Stimulated activated CD8-positive, alpha-beta memory T cell treated with anti-CD3 and anti-CD28 coated beads, Interleukin-7, amount 100 ng/mL, for 1 hour (primary cell): ENCODE measurements at places on chromosomes 12 and 14.

DNA sequence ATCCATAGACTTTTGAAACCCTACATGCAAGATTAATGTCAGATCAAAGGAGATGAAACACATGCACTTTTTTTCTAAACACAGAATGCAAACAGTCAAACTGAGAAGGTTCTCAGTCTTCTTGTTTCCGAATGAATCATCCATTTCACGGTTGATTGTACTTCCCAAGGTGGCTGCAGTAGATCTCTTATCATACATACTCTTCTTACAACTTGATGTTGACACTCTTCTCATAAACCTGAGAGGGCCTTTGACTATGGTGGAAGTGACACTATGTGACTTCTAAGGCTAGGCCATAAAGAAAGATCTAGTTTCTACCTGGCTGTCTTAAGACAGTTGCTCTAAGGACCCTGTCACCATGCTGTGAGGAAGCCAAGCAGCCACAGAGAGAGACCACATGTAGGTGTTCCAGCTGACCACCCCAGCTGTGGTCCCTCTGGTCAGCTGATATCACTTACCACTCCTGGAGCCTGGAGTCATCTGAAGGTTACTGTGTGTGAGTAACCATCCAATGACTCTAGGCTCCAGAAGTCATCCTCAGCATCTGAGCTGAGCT, 67.2 kb upstream of the HMGA2 start:
- no peak for DNase-seq

DNA sequence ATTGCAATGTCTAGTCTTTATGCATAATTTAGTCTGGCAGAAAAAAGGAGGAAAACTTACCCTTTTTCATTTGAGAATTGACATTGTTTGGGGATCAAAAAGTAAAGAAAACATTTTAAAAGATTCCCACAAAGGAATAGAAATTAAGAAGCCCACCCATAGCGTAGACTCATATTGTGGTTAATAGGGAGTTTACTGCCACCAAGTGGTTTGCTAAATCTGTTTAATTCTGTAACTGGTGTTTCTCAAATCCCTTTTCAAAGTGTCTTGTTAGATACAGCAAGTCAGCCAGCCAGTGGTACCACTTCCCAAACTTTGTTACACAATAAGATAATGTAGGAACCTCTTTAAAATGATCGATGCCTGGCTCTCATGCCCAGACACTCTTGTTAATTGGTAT, 180.3 kb downstream of the IPO8 start:
- no peak for DNase-seq

- no peak for DNase-seq
These were observed 30.7 kb downstream of the DGLUCY start for GRCh38 chr14:91144425-91145145.

DNA sequence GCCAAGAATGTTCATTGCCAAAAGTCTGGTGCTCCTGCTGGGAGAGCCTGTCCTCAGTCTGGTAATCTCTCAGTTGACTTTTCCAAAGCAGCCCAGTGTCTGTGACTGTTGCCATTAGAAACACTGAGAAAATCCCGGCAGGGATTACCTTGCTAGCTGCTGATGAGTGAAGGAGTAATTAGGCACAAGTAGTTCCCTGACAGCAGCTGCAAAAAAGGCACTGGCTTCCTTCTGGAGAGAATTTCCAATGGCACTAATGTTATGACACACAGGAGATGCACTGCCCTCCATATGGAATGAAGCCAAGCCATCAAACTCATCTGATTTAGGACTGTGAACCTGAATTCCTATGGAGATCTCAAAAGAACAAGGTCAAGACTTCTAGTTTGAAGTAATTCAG, 1321.2 kb upstream of the SEL1L start:
- no peak for DNase-seq

DNA sequence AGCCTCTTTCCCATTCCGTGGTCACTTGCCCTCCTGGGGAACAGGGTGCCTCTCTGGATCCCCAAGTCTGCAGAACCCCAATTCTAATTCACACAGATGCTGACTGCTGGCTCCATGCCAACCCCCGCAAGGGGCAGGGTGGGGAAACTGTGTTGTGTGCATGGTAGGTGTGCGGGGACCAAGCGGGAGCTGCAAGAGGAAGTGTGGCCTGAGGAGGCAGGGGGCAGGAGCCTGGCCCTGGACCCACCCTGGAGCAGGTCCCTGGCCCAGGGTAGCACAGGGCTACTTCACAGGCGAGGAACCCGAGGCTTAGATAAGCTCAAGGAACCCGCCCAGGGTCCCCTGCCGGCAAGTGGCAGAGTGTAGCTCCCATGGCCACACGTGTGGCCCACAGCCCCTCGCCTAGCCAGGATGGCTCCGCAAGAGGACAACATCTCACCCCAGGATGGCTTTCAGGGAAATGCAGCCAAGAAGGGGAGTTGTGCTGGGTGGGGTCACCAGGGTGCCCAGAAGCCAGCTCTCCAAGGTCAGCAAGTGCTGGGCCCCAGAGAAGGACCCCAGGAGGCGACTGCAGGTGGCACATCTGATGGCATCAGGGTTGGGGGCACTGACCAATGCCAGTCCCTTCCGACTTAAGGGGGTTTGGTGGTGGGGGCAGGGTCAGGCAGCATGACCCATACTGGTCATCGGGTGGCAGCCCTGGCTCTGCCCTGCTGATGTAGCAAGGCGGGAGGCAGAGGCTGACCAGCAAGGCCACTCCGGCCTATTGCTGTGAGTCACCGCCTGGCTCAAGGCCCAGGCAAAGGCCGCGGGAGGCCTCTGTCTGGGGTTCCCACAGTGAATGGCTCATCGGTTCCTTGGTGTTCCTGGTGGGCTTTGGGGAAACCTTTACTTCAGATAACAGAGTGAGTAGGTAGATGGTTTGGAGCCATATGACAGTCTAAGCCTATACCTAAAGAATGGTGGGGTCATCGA, 37.3 kb upstream of the EML1 start:
- no peak for DNase-seq

DNA sequence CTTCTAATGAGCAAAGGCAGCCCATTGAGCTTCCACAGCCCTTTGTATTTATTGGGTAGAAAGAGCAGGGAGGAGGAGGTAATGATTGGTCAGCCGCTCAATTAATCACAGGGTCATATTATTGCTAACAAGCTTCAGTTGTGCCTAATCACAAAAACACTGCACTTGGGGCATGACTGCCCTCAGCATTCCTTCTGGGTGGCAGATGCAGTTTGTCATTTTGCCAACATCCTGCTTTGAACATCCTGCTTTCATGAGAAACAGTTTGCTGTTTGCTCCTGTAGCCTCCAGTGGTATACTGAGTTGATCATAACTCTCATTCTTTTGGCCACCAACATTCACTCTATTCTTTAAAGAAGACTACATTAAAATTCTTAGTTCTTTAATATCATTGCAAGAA, 462.9 kb upstream of the MIS18BP1 start:
- DNase-seq, result no peak

DNA sequence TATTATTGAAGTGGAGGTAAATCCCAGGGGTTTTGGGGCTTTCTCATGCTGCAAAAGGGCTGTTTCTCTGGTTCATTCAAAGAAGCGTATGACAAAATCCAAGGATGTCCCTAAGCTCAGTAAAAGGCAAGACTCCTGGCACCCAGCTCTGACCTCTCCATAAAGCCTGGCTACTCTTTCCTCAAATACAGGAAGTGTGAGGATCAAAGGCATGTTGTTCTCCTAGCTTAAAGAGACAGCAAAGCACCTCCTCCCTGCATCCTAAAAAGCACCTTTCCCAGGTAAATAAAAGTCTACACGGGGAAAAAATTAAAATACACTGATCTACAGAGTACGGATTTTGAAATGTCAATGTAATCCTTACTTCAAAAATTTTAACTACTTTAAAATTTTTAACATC, 118.6 kb downstream of the LMNTD1 start:
- DNase-seq, result no peak
